ENCODE measurements at places on chromosomes 7 and 10.

GRCh38 chr10:44651834-44652233, 259.3 kb upstream of the TMEM72 start:
- no peak for DNase-seq

DNA sequence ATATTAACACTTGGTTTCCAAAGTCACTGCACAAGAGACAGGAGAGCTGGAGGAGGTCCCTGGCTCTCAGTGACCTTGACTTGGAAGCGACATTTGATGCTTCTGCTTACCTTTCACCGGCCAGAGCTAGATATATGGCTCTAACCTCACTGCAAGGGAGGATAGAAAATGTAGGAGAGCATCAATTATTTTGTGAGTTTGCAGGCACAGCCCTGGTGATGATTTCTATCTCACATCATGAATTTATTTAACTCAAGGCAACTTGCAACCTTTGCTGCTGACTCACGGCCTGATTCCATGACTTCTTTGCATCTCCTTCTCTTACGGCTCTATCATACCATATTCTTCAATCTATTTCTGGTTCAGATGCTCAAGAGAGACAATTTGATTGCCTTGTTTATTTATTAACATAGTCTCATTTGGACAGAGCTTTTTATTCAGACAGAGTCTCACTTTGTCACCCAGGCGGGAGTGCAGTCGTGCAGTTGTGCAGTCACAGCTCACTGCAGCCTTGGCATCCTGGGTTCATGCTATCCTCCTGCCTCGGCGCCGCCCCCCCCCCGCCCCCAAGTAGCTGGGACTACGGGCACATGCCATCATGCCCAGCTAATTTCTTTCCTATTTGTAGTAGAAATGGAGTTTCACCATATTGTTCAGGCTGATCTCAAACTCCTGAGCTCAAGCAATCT, 196.0 kb downstream of the REEP3 start:
- no peak for DNase-seq

- peak; percentile 62 for DNase-seq
These were observed 1.7 kb upstream of the TRIP6 start for GRCh38 chr7:100865372-100865911.

DNA sequence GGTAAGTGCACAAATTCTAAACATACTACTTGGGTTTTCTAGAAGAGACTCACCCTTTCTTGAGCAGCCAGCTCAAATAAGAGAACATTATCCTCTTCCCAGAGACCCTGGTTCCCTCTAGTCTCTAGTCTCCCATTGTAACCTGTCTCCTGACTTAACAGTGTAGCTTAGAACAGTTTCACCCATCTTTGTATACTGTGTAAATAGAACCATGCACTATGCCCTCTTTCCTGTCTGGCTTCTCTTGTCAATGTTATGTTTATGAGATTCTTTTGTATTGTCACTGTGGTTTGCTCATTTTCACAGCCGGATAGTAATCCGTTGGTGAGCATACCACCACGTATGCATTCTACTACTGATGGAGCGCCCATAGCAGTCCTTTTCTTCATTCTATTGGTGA, 227.4 kb upstream of the PLPP4 start:
- DNase-seq: no peak
